NCI-H1694 treated with DMSO at 0.1 percent for 48 hours (cell line): ENCODE measurements at places on chromosomes 2 and 18.

DNA sequence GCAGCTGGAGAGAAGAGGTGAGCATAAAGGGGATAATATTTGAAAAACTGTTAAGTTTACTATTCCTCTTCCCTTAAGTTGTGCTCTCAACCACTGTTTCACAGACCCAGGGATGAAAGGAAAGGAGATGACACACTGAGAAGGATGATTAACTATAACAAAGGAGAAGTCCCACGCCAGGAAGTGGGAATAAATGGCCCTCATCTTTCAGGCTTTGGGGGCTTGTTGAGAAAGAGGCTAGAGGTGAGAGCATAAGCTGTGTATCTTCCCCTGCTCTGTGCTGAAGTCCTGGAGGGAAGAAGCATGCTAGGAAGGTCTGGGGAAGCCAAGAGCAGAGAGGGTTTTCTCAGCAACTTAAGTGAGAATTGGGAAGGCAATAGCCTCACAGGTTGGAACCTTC lies 399.1 kb upstream of the ATP5MC3 start:
- DNase-seq, result no peak

GRCh38 chr2:45192991-45193390 lies 183.7 kb upstream of the SIX2 start:
- no peak for DNase-seq

DNA sequence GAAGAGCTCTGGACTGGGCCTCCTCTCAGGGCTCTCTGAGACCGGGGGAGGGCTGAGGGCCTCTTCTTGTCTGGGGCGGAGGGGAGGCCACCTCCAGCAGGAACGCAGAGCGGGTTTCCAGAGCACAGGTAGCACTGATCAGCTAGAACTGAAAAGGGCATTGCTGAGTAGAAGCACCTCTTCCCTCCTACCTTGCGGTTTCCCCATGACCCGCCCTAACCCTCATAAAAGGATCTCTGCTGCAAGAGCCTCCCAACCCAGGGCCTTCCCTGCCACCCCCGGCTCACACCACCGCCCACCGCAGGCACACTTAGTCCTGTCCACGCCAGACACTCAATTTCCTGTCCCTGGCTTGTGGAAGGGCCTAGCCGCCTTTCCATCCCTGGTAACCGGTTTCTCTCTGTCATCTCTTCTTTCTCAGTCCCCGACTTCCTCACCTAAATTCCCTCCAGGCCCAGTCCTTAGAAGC lies 966 bp downstream of the ADCY3 start:
- DNase-seq, result no peak

- no peak for DNase-seq
Observed at GRCh38 chr18:58549814-58550339, 79.0 kb downstream of the ALPK2 start.

GRCh38 chr18:68679528-68679927 lies 35.4 kb downstream of the TMX3 start:
- DNase-seq, result no peak

DNA sequence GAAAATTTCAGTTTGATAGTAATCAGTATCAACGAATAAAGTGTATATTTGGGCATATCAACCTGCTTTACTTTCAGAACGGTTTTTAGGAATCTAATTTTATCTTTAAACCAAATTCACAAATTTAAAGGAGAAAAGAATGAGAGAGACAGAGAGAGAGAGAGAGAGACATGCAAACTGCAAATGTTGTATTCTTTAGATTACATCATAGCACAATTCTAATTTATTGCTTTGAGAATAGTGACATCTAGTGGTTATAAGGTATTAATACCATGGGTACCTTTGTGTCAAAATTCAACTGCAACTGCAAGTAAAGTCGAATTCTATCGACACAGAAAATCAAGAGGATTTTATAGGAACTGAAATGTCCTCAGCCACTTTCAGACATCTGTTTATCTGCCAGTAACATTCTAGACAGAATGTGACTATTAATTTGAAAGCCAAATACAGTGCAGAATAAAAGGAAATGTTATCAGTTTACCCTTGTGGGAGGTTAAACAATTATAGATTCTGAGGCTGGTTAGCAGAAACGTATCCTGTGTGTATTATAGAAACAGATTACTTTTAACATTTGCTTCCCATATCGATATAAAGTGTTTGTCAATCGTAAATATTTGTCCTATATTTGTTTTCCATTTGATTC lies 529.8 kb upstream of the VRK2 start:
- peak; percentile 91 for DNase-seq

DNA sequence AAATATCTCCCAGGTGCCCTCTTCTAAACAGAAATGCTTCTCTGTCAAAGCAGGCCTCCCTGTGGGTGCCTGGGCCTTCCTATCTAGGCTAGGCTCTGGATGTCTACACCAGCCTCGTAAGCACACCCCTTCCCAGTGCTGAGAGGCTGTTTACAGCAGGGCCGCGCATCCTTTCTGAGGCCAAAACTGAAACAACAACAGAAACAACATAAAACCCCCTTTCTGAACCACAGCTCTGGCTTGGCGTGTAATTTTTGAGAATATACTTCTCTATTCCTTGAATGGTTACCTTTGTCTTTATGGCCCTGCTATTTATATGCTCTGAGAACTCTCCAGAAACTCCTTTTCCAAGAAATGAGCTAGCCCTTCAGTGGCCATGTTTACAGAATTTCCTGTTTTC lies 118.4 kb downstream of the BCL2L11 start:
- DNase-seq, result no peak

GRCh38 chr2:168244318-168244717 lies 3.1 kb downstream of the STK39 start:
- DNase-seq, result peak; percentile 90

- DNase-seq, result no peak
Observed at GRCh38 chr18:25351280-25351775, 638 bp downstream of the ZNF521 start.

DNA sequence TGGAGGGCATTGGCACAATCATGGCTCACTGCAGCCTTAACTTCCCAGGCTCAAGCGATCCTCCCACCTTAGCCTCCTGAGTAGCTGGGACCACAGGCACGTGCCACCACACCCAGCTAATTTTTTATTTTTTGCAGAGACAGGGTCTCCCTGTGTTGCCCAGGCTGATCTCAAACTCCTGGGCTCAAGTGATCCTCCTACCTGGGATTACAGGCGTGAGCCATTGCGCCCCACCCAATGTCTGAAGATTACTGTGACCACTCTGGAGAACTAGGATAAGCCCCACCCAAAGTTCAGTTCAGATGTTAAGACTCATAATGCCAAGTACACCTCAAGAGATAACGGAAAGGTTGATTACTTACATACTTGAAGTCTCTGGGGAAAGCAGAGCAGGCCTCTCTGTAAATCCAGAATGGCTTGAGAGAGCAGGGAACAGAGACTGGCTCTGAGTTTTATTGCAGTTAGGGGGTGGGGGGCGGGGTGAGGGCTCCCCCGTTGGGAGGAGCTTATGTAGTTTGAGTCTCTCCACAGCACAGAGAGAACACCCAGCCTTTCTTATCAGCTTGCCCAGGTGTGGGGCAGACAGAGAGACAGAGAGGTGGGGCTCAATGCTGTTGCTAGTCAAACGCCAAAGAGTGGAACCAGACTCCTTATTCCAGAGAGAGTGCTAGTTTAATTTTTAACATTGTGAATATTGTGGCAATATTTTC lies 26.5 kb upstream of the ERICH2 start:
- no peak for DNase-seq

DNA sequence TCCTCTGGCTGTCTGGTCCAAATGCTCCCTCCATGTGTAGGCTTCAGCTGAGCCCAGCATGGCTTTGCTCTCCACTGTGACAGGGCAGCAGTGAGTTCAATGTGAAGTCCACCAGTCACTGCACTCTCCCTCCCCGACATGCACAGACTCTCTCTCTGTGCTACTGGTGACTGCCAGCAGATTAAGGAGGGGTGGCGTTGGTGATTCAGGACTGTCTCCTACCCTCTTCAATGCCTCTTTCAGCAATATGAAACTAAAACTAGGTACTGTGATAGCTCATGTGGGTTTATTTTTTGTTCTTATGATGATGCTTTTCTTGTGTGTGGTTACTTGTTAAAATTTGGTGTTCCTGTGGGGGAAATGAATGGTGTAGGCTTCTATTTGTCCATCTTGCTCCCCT lies 201.0 kb upstream of the RBMS1 start:
- DNase-seq, result no peak

DNA sequence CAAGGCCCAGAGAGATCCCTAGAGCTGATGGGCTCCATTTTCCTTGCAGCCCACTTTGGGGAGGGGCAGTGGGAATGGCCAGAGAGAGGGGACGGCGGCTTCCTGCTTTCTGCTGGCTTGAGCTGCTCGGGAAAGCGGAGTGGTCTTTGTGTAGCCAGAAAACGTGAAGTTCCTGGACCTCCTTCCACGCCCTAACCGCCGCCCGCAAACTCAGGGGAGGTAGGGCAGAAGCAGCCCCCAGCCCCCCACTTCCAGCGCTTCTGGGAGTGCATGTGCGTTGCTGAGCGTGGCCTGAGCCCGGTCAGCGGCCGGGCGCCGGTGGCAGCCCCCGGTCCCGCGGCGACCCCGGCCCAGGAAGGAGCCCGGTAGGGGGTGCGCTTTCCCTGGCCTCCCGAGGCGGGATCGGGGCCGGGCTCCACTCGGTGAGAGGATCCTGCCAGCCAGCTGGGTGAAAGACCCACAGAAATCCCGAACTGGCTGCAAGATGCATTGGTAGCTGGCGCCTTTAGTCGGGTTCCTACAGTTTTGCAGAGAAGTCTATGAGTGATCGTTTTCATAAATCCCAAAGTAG lies 25.3 kb upstream of the BOD1L2 start:
- no peak for DNase-seq

DNA sequence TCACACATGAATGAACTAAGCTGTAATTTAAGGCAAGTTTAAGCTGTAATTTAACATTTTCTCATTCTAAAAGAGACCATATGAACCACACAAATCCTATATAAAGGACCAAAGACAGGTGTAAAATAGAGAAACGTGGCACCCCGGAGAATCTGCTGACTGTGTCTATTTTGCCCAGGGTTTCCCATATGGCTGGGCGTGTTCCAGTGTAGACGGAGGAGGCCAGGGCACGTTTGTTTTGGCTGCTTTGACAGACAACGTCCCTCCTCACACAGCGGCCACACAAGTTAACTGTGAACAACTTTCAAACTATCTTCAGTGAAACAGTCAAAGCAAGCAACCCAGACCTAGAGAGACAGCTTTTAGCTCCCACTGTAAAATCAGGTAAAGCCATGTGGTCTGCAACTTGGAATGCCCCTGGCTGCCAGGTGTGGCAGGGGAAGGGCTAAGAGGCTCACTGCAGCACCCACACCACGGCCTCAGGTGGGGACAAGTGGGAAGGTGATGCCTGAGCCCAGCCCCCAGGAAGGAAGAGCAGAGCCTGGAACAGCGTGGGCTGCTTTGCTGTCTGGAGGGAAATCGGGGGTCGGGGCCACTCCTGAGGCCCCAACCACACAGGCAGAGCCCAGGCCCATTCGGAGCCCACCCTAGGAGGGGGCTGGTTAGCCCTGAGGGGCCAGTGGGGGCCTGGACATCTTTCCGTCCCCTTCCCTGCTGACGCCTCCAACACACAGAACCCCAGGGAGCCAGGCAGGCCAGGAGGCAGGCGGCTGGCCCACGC lies 40.7 kb downstream of the SLC66A2 start:
- no peak for DNase-seq

GRCh38 chr18:11407940-11408339 lies 201.5 kb upstream of the SLC35G4 start:
- no peak for DNase-seq

- no peak for DNase-seq
Observed at GRCh38 chr2:240448387-240449274, 13.2 kb downstream of the GPC1 start.

DNA sequence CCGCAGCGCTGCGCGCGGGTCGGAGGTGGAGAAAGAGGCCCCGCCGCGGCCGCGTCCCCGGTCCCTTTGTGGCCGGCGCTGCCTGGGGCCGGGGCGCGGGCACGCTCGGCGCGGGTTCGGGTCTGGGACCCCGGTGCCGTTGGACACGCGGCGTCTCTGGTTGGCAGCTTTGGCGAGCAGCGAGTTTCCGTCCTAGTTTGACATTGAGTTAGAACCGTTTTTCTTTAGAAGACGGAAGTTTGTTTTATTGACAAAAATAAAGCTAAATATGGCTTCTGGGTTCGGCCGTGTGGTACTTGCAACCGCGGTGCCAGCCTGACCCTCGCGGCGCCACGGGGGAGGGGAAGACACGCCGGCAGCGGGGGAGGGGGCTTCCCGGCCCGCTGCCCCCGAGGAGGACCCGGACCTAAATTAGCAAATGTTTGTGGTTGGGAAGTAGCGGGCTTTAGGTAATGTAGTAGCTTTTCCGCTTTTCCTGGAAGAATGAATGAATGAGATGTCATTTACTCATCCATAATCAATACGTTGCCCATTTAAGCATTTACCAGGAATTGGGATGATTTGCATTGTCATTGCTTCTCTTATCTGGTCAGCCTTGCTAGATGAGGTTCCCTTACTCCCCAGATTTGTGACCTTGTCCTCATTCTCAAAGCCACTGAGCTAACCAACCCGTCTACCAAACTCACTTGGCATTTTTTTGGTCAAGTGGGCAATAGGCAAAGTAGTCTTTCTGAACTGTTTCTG lies 530 bp downstream of the GALNT1 start:
- DNase-seq, result no peak

DNA sequence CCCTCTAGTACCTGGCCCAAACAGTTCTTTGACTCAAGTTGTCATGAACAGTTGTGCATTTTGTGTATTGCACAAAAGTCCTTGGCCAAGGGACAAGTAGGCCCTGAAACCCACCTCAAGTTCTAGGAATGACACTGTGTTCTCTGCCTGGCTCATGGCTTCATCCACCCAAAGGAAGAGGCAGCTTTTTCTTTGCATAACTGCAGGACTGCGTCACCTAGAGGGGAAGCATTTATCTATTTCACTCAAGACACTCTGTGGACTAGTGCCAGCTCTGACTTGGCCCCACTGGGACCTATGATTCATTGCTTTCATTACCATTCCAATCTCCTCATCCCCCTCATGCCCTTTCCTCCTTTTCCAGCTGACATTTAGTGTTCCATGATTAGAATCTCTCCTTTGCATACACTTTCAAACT lies 119.3 kb upstream of the SIX2 start:
- DNase-seq, result no peak

- no peak for DNase-seq
Observed at GRCh38 chr18:79917853-79918614, 33.4 kb downstream of the SLC66A2 start.

DNA sequence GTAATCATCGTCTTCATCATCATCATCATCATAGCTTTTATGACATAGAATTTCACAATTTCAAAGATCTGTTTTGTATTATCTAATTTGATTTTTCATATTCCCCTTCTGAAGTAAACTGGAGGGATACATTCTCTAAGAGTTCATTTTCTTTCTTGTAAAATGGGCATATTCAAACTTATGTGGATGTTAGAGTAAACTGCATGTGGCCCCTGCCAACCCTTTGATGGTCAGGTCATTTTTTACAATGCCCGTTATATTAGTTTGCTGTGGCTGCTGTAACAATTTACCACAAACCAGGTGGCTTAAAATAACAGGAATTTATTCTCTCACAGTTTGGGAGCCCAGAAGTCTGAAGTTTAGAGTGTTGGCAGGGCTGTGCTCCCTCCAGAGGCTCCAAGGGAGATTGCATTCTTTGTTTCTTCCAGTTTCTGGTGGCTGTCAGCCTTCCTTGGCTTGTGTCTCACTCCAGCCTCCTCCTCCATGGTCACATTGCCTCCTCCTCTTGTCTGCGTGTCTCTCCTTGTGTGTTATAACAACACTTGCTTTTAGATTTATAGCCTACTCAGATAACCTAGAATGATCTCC lies 127.5 kb upstream of the MMADHC start:
- peak; percentile 36 for DNase-seq

- no peak for DNase-seq
Observed at GRCh38 chr2:190532581-190532980, 1.9 kb downstream of the NEMP2 start.
